ENCODE measurements at places on chromosomes 5 and 9.

- DNase-seq = no peak
Observed at GRCh38 chr5:59956130-59956783, 62.7 kb upstream of the PDE4D start.

DNA sequence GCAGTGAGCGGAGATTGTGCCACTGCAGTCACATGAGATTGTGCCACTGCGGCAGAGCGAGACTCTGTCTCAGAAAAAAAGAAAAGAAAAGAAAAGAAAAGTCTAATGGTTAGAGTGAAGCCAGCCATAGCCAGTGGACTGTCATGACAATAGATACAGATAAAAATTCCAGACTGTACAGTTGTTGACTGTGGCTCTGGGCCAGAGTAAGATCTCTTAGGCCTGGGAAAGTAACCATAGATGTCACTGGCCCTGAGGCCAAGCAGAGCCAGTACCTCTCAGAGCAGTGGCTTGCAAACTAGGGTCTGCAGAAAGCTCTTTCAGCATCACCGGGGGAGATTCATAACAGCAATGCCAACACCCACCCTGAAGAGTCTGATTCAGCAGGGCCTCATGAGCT is 44.1 kb upstream of the SUB1 start:
- no peak for DNase-seq

GRCh38 chr9:75088646-75089372 is 495 bp downstream of the OSTF1 start:
- peak; percentile 91 for DNase-seq

- DNase-seq = no peak
Observed at GRCh38 chr5:83777856-83778255, 57.2 kb upstream of the HAPLN1 start.

DNA sequence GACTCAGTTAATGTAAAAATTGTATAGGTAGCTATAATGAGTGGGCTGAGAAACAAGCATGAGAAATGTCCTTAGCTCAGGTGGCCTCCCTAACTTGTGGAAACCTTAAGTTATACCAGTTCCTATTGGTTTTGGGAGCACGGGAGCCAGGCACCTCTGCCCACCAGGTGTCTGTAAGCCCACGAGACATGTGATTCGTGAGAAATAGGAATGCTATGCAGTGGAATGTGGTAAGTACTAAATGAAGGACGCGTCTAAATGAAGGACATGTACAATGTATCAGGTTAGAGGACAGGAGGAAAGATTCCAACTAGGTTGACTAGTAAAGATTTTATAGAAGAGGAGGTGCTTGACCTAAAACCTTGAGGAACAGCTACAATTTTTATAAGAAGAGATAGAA is 46.0 kb upstream of the F2RL2 start:
- no peak for DNase-seq

DNA sequence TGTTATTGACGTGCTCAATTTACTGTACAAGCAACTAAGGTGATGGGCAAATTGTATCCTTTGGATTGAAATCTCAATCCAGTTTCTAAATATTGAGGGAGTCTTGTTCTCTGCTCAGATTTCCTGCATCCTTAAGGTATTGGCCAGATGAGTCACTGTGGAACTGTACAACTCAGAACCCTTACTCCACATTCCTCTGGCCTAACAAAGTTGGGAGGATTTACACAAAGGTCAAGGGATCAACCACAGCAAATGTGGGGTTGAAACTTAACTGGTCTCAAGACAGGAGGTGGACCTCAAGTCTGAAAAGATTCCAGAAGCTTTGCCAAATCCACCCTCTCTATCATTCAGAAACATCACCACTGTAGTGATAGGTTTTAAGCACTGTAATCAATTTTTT is 81.5 kb upstream of the AGXT2 start:
- no peak for DNase-seq

DNA sequence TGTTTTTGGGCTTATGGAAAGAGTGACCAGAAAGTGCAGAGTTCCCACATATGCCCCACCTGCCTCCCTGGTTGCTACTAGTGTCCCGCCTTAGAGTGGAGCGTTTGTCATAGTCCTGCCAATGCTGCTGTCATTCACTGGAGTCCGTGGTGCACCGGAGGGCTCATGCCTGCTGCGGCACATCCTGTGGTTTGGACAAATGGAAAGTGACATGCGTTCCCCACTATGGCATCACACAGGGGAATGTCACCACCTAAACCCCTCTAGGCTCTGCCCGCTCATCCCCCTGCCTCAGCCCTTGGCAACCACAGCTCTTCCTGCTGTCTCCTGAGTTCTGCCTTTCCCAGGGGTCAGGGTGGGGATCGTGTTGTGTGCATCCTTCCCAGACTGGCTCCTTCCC is 29.2 kb downstream of the IRX4 start:
- no peak for DNase-seq

GRCh38 chr9:125202846-125203618 is 2.7 kb downstream of the RABEPK start:
- no peak for DNase-seq

GRCh38 chr5:1304033-1304432 is 9.2 kb upstream of the TERT start:
- DNase-seq = peak; percentile 63

DNA sequence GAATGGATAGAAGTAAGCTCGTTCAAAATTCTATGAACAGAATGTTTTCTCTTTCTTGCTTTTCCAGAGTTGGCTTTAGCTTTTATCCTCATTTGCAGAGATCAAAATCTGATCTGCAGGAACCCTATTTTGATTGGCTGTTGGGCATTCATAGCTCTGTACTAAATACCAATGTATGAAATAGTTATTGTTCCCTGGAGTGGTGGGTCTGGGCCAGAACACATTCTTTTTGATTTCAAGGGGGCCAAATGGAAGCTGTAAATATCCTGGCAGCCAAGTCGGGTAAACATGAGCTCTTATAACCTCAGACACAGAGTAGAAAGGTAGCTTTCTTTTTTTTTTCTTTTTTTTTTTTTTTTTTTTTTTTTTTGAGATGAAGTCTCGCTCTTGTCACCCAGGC is 241.5 kb downstream of the PDZD2 start:
- DNase-seq = no peak

DNA sequence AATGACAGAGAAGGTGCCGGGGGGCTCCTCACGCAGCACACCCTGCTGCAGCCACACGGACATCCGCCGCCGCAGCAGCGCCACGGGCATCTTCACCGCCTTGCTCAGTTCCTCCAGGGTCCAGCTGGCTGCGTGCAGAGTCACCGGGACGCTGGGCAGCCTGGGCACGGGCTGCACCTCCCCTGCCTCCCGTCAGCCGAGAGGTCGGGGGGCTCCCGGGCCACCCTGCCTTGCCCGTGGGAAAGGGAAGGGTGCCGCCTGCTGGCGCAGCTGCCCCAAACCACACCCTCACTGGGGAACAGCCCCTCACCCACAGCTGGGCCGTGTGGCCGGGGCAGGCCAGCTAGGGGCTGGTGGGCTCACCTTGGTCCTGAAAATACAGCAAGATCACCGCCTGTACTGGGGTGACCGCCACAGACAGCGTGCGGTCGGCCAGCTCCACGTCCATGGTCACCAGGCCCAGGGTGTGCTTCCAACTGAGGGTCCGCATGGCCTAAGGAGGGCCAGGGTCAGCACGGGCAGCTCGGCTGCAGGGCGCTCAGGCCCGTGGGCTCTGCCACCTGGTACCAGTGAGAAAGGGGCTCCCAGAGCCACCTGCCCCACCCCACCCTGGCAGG is 3.6 kb upstream of the TMEM210 start:
- no peak for DNase-seq

DNA sequence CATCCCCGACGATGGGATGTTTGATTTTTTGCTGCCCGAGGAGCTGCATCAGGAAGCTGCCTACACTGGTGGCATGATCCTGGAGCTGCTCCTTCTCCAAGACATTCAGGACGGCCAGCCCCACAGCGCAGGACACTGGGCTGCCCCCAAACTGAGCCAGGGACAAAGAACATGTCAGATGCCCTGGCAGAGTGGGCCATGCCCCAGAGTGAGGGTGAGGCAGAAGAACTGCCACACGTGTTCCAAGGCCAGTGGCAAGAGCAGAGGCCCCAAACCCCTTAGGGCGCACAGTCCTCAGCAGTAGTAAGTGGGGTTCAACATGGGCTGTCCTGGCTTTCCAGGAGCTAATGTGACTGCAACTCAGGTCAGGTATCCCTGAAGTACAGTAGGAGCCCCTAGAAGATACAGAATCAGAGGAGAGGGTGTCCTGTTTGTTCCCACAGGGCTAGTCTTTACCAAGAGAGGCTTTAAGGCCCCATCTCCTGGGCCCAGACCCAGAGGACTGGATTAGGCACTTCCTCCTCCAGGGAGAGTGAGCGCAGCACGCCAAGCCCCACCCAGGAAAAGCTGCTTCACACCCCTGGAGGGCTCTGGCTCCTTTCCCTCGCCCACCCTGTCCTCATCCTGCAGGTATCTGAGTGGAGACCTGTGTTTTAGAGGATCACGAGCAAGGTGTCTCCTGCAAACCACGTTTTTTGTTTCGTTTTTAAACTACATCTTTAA is 11.1 kb downstream of the HNRNPAB start:
- no peak for DNase-seq

GRCh38 chr5:172097356-172097755 is 90.7 kb downstream of the STK10 start:
- no peak for DNase-seq

DNA sequence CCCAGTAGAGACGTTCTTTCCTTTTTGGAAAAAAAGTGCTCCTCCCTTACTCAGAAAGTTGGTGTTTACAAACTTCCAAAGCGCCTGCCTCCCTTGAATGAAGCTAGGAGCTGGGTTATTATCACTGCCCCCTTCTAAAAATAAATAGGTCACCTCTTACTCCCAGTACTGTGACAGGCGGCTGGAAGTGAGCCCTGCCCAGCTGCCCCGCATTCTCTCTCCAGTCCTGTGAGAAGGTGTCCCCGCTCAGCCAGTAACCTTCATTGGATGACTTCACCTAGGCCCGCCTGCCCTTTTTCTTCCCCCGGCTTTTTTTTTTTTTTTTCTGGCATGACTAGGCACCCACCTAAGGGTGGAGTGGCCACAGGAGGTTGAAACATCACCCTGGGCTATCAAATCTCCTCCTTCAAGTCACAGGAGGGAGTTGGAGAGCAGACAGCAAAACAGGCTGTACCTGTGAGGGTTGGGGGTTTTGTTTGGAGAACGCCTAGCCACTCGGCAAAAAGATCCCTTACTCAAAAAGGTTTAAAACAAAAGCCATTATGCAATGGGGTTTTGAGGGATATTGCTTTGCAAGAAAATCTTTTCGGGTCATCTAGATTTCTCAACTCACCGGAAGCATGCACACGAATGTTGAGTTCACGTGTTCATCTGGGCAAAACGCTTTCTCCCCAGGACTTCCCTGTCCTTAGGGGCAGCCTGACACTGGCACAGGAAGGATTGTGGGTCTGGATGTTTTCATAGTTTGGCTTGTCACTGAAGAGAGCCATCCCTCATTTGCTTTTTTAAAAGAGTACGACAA is 43.3 kb upstream of the ZNF622 start:
- DNase-seq = peak; percentile 30

DNA sequence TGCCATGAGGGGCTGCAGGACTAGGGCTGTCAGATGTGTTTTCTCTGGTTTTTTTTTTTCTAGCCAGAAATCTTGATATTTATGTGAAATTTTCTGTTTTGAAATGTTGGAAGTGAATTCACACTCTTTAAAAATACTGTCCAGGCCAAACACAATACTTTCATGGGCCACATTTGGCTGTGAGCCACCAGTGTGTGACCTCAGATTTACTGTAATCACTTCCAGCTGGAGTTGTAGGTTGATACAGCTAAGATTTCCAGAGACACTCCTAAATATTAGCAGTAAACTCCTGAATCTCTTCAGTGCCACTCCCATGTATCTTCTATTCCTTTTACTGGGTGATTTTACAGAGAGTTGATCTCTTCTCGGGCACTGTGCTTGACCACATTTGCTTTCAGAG is 92.2 kb upstream of the CKMT2 start:
- no peak for DNase-seq

DNA sequence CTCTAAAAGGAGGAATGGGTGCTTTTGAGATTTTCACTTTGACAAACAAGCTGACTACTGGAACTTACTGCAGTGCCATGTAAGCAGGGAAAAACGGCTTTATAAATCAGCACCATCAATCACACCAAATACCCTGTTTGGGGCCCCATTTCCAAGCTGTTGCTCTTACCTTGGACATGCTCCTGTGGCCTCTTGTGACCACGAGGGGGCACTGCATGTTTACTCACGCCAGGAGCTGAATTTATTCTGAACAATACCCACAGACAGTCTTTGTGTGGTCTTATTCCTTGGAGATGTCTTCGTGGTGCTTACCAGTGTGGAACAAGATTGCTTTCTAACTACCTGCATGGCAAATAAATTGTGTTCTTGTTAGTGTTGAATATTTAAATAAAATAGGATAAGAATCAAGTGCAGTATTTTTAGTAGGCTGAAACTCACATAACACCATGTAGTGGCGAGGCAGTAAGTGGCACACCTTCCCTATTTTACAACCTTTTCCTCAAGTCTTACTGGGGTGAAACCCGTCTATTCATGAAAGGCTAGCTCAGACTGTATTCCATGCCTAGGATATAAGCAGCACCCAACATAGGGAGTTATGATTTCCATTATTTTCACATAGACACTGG is 155.5 kb upstream of the NMUR2 start:
- peak; percentile 35 for DNase-seq

DNA sequence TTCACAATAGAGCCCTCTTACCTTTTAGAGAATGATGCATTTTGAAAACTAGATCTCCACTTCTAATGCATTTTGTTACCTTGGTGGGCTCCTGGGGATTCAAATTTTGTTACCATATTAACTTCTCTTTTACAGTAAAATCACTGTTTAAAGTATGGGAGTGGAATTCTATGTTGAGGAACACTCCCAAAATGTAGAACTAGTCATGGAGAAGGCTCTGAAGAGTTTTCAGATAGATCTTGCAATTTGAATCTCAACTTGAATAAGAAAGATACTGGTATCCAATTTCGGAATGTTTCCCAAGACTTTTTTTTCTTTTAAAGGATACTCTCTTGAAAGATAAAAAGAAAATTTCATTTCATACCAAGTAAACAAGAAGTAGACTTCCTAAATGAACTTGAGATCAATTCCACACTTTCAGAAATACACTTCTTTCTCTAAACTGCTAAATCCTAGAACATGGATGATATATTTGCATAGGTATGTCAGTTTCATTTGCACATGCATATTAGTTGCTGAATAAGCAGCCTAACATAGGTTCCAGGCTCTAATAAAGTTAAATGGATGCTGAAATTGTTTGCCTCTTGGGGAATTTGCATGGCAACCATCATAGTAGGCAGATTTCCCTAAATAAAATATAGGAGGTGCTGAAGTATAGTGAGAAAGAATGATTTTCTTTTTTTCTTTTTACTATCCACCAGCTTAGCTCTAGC is 205.4 kb downstream of the ADAMTS6 start:
- no peak for DNase-seq

Data from inflammatory macrophage treated with lipopolysaccharide for 4 hours (primary cell).